NCI-H1436 treated with DMSO at 0.1 percent for 48 hours (cell line): ENCODE measurements at places on chromosomes 13 and 19.

DNA sequence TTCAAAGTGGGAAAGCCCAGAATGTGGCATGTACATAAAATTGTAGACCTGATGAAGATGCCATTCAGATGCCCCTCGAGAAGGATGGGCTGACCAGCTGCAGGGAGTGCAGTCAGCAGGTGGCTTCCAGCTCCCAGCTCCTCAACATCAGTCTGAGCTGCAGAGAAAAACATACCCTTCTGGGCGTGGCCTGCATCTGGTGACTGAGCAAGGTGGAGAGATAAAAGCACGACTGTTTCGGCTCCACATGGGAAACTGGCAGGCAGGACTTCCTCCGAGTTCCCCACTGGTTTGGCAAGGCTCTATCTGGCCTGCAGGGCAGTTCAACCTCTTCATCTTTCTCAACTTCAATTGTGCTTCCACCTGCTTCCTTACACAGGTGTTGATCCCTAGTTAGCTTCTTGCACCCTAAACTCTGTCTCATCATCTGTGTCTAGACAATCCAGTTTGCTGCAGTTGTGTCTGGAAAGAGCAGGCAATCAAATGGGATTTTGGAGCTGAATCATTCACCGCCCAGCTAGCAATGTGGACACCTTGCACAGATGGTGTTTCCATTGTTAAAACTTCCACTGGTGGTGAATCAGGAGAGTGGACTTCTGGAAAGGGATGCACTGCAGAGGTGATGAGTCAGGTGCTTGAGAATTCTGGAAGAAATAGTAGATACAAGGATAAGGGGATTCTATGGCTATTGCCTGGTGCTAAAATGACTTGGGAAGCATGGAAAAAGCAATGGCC lies 56.8 kb downstream of the POLR1D start:
- DNase-seq: no peak

DNA sequence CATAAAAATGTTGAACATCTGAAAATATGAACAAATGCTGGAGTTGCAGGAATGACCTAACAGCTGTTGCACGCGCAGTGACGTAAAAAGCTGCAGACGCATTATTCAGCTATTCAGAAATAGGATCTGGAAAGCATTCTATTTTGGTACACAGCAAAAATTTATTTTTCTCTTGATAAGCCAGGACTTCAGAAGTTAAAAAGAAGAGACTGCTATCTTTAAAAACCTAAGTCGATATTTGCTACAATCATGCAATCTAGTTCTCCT lies 36.9 kb upstream of the STARD13 start:
- no peak for DNase-seq

- DNase-seq: no peak
Observed at GRCh38 chr13:37313372-37313771, 207.9 kb upstream of the CSNK1A1L start.

DNA sequence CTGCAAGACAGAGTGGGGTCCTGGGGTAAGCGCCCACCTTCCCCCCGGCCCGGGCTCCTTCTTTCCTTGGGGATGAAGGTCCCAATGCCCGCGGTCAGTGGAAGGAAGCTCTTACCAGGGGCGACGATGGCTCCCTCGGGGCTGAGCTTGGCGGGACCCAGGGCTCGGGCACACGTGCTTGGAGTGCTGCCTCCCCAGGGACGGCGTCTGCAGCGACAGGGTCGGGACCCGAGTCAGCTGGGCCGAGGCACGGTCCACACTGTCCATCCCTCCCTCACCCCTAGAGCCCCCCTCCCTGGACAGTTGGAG lies 3.5 kb downstream of the JSRP1 start:
- DNase-seq: no peak

DNA sequence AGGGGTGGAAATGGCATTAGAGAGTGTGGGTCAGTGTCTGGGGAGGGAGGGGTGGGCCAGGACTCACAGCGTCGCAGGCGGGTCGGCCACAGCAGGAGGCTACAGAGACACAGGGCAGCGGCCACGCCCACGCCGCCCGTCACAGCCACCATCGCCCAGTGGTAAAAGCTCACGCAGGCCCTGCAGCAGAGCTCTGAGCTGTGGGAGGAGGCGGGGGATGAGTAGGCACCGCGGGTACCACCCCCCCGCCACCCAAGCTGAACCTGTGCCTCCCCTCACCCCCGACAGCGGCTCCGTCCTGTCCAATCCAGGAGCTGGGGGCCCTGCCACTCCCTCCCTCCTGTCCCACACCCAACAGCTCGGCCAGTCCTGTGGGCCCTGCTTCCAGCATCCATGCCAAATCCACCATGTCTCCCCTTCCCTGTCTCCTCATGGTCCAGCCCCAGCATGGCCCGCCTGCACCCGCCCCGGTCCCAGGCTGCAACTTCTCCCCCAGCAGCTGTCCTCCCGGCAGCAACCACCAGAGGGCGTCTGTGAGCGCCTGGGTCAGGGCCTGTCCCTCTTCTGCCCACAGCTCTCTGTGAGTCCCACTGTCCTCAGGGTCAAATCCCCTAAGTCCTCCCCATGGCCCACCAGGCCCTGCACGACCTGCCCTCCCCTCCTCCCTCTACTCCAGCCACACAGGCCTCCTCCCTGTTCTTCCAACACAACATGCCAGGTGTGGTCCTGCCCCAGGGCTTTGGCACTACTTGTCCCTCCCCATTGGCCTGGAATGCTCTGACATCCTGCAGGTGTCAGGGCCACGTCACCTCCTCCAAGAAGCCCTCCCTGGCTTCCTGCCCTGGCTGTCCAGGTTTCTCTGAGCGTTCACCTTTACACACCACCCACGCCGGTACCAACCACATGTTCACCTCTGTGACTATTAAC lies 6.0 kb downstream of the TEKTIP1 start:
- DNase-seq: no peak

GRCh38 chr13:30253830-30254229 lies 53.5 kb downstream of the KATNAL1 start:
- no peak for DNase-seq

- DNase-seq: no peak
Observed at GRCh38 chr19:32265995-32266394, 79.4 kb upstream of the ZNF507 start.

DNA sequence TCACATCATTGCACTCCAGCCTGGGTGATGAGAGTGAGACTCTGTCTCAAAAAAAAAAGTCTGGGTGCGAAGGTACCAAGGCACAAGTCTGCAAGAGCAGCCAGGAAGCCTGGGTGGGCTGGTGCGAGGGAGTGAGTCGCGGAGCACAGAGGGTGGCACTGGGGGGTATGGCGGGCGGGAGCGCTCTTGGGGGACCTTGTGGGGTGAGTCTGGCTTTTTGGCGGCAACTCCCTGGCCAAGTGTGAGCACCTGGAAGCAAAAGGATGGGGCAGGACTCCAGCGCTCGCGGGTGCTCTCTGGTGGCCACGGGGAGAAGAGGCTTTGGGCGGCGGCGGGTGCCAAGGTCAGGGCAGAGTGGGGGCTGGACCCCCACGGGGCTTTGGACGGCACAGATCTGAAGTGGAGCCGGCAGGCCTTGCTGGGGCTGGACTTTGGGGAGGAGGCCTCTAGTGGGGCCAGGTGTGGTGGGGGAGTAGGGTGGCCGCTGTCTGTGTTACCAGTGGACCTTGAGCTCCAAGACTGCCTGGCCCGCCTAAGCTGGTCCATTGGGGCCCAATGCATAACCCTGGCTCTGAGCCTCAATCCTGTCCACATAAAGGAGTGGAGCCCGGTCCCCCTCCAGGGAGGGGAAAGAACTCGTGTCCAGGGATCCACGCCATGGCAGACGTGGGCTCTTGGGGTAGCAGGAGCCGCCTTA lies 1.6 kb downstream of the P2RY11 start:
- DNase-seq: no peak

GRCh38 chr13:95783747-95784146 lies 106.8 kb downstream of the DNAJC3 start:
- no peak for DNase-seq

DNA sequence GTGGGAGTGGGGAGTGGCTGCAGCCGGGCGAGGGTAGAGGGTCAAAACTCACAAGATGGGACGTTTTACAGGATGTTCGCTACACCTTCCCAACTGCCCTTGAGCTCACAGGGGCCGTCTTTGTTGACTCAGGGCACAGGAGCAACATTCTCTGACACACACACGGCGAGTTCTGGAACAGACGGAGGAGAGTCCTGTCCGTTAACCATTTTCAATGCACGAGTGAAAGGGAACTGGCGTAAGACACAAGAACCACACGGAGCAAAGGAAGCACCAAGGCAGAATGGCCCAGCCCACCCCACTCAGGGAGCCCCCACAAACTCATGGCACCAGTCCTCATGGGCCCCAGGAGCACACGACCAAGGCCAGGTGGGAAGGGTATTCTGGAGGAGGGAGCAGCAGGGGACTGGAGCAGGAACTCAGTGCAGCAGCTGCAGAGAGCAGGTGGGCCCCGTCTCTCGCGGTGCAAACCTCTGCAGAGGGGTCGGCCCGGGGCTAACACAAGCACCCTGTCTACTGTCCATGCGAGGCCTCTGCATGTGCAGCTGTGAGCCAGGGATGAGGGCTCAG lies 37.9 kb upstream of the ISYNA1 start:
- no peak for DNase-seq

GRCh38 chr19:39053276-39054090 lies 21.1 kb upstream of the FBXO27 start:
- DNase-seq: no peak

- no peak for DNase-seq
Observed at GRCh38 chr19:12665281-12665573, 1.3 kb downstream of the MAN2B1 start.

- DNase-seq: no peak
Observed at GRCh38 chr13:107790397-107790796, 424.9 kb downstream of the LIG4 start.

DNA sequence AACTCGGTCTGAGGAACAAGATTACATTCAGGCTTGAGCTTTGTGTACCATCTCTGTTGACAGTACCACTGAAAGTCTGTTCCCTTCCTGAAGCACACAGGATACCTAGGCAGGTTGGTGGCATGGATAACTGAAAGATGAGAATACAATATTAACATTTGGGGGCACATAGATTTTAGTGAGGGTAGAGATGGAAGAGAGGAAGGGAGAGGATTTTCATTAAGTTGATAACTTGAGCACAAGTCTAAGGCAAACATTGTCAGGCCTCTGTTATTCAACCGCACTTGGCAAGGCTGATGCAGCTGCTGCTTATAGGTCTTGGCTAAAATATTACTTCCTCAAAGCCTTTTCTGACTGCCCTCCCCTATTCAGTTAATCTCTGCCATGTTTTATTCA lies 10.9 kb downstream of the MIR17HG start:
- DNase-seq: no peak

DNA sequence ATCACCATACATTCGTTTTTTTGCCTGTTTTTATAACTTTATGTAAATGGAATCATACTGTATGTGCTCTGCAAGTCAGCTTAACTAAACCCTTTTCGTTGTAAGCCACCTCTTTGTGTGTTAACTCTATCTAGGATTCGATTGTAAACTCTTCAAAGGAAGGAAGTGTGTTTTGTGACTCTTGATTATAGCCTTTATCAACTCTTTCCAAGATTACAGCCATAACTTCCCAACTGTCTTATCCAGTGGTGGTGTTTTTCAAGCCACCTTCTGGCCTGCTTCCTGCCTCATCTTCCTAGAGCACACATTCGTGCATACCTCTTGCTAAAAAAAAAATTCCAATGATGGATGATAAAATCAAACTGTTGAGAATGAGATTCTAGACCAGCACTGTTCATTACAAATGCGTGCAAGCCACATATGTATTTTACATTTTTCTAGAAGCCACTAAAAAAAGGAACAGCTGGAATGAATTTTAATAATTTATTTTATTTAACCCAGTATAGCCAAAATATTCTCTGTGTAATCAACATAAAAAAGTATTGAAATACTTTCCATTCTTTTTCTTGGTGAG lies 12.0 kb upstream of the FBXL3 start:
- no peak for DNase-seq

DNA sequence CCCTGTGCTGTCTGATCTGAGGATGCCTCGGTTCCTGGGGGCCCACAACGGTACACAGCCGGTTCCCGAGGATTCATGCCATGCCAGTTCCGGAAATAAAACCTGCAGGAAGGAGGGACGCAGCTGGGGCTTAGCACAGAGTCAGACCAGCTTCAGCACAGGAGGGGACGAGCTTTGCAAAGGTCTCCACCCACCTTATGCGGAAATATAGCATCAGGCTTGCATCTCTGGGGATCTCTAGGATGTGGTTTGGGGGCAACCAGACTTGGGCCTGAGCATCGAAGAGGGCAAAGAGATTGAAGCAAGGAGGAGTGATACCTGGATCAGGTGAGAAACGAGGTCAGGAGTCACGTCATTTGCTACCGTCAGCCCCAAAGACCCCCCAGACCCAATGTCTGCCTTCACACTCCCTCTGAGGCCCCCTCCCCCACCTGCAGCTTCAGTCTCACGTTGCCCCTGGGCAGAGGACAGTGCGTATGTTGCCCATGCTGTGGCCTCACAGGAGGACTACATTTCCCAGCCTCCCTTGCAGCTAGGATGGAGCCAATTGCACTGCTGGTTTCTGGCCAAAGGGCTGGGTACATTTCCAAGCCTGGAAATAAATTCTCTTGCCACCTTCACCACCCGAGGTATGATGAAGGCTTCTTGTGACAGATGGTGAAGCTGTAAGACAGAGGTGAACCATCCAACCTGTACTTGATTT lies 12.1 kb downstream of the TYK2 start:
- no peak for DNase-seq

DNA sequence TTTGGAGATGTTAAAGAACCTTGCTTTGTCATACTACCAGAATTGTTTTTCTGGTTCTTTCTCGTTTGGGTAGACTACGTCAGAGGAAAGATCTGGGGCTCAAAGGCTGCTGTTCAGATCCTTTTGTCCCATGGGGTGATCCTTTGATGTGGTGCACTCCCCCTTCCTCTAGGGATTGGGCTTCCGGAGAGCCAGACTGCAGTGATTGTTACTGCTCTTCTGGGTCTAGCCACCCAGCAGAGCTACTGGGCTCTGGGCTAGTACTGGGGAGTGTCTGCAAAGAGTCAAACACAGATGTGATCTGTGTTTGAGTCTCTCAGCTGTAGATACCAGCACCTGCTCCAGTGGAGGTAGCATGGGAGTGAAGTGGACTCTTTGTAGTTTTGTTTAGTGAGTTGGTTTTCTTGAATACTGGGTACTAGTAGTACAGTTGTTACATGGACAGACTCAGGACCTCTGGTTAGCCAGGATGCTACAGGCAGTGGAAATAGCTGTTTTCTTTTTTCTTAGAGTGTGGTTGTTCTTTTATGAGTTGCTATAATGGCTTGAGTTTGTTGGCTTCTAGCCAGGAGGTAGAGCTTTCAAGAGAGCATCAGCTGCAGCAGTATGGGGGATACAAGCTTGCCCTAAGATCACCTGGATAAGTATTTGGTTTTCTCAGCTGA lies 34.4 kb downstream of the DNAJC15 start:
- no peak for DNase-seq
